ENCODE measurements at places on chromosomes 1 and 21. TPM values are rescaled to one million over a fixed set of nuclear protein-coding genes. Genes with fewer than 3 reads are reported as not detected.

DNA sequence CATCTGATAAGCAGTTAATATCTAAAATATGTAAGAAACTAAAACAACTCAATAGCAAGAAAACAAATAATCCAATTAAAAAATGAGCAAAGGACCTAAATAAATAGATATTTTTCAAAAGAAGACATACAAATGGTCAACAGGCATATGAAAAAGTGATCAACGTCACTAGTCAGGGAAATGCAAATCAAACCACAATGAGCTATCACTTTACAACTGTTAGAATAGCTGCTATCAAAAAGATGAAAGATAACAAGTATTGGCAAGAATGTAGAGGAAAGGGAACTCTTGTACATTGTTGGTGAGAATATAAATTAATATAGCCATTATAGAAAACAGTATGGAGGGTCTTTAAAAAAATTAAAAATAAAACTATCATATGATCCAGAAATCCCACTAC lies 40.7 kb upstream of the NEK7 start:
- H3K27me3 ChIP-seq: no peaks in the 10 kb centered on the region
- no peaks in the 10 kb centered on the region for H3K36me3 ChIP-seq
- DNase-seq: no peak
- H3K4me3 ChIP-seq: no peak overlapping the region
- H3K4me1 ChIP-seq: no peaks in the 10 kb centered on the region
- H3K27ac ChIP-seq: no peak overlapping the region

DNA sequence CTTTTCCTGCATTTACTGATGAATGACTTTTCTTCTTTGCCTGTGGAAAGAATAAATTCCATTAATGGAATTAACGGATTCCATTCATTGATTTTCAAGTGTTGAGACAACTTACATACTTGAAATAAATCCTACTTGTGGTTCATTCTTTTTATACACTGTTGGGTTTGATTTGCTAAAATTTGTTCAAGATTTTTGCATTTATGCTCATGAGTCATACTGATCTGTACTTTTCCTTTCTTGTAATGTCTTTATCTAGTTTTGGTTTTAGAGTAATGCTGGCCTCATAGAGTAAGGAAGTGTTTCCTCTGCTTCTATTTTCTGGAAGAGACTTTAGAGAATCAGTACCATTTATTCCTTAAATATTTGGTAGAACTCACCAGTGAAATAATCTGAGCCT lies 14.4 kb downstream of the UROD start:
- H3K27ac ChIP-seq: peak overlapping the region; percentile 5
- H3K27me3 ChIP-seq: no peaks in the 10 kb centered on the region
- H3K4me3 ChIP-seq: no peak overlapping the region
- no peaks in the 10 kb centered on the region for H3K36me3 ChIP-seq
- peaks cover 12% of the 10 kb centered on the region for H3K4me1 ChIP-seq

- peaks cover 22% of the 10 kb centered on the region for H3K4me1 ChIP-seq
- DNase-seq: no peak
- no peaks in the 10 kb centered on the region for H3K27me3 ChIP-seq
- peaks cover 5% of the 10 kb centered on the region for H3K36me3 ChIP-seq
- H3K4me3 ChIP-seq: no peak overlapping the region
These were observed 7.6 kb upstream of the C1orf116 start for GRCh38 chr1:207040181-207040533.

DNA sequence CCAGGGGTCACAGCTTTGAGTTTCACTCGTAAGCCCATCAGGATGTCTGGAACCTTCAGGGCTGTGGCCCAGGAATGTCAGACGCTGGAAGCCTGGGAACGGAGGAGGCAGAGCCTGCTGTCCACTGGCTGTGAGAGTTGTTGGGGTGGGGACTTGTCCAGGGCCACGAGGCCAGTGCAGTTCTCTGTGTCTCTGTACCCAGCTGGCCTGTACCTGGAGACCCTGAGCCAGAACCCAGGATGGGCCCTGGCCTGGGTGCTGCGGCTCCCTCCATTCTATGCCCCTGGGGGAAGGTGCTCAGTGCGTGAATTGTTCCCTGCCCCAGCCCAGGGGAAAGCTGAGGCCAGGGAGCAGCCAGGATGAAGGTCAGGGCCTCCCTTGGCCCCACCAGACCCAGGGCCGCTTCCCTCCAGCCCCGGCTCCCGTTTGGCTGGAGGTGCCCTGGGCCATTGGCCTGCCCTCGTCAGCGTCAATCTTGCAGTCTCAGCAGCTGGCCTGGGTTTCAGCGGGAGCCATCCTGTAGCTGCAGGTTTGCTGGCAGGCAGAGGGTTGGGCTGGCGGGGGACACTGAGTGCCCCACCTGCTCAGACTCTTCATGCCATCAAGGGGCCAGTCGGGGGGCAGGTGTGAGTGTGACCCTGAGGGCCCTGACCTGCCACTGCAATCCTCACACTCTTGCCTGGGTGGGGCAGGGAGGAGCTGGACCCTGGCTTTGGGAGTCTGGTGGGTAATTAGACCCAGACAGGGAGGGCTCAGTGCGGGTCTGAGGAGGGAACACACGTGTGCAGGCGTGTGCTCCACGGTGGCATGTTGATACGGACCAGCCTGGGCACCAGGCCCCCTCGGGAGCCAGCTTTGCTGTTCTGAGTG lies 724 bp upstream of the CALML6 start:
- no peak for DNase-seq
- H3K27me3 ChIP-seq: no peaks in the 10 kb centered on the region
- no peak overlapping the region for H3K27ac ChIP-seq
- peaks cover 9% of the 10 kb centered on the region for H3K4me1 ChIP-seq
- H3K4me3 ChIP-seq: no peak overlapping the region
- no peaks in the 10 kb centered on the region for H3K36me3 ChIP-seq

GRCh38 chr1:214384373-214385079 lies 103.6 kb downstream of the SMYD2 start:
- no peaks in the 10 kb centered on the region for H3K36me3 ChIP-seq
- H3K27me3 ChIP-seq: no peaks in the 10 kb centered on the region
- H3K4me3 ChIP-seq: no peak overlapping the region
- no peak for DNase-seq
- no peaks in the 10 kb centered on the region for H3K4me1 ChIP-seq

- no peak for DNase-seq
- no peaks in the 10 kb centered on the region for H3K27me3 ChIP-seq
- no peak overlapping the region for H3K27ac ChIP-seq
- H3K36me3 ChIP-seq: no peaks in the 10 kb centered on the region
- H3K4me1 ChIP-seq: peaks cover 1% of the 10 kb centered on the region
These were observed 54.0 kb downstream of the RUNX3 start for GRCh38 chr1:24875991-24876506.

DNA sequence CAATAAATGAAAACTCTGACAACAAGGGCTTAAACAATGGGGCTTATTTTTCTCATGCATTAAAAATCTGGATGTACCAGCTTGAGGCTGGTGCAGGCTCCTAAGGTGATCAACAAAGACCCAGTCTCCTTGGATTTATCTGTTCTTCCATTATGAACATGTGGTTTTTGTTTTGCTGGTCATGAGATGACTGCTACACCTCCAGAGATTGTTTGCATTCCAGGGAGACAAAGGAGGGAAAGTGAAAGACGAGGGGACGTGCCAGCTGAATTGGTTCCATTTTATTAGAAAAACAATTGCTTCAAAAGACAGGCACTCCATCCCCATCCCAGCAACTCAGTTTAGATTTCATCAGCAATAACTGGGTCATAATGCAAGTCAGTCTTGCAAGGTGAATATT lies 90.9 kb upstream of the KCNK1 start:
- H3K27me3 ChIP-seq: peaks cover 4% of the 10 kb centered on the region
- peaks cover 3% of the 10 kb centered on the region for H3K4me1 ChIP-seq
- no peak for DNase-seq

- no peak overlapping the region for H3K4me3 ChIP-seq
- peaks cover 15% of the 10 kb centered on the region for H3K36me3 ChIP-seq
- no peak overlapping the region for H3K27ac ChIP-seq
- H3K27me3 ChIP-seq: no peaks in the 10 kb centered on the region
- no peak for DNase-seq
These were observed 7.6 kb downstream of the HMGCL start for GRCh38 chr1:23817633-23818032.

DNA sequence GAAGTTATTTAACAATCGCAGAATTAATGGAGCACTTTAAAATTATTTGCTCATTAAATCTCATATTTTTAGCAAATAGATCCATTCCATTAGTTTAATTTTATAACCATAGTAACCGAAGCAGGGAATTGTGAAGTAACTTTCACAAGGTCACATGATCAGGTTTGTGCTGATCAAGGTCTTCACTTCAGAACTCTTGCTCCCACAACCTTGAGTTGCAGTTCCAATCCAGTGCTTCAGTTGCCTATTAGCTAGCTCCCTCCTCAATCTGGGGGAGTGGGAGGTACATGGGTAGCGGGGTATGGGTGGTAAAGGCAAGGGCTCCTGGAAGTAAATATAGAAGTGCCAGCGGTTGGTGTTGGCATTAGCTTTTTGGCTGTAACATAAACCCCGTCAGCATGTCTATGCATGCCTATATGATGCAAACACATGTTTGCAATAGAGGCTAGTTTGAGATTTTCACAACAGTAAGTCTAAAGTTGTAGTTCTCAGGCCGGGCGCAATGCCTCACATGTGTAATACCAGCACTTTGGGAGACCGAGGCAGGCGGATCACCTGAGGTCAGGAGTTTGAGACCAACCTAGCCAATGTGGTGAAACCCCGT lies 5.8 kb downstream of the ATP5IF1 start:
- H3K4me3 ChIP-seq: no peak overlapping the region
- DNase-seq: no peak
- H3K36me3 ChIP-seq: no peaks in the 10 kb centered on the region
- no peaks in the 10 kb centered on the region for H3K27me3 ChIP-seq
- peaks cover 30% of the 10 kb centered on the region for H3K4me1 ChIP-seq

- no peak overlapping the region for H3K27ac ChIP-seq
- H3K36me3 ChIP-seq: no peaks in the 10 kb centered on the region
- peaks cover 18% of the 10 kb centered on the region for H3K27me3 ChIP-seq
- H3K4me1 ChIP-seq: no peaks in the 10 kb centered on the region
These were observed 322.5 kb downstream of the SIPA1L2 start for GRCh38 chr1:232307296-232308017.

GRCh38 chr21:31326522-31327242 lies 17.4 kb downstream of the TIAM1 start:
- DNase-seq: peak; percentile 83
- H3K27me3 ChIP-seq: no peaks in the 10 kb centered on the region
- H3K36me3 ChIP-seq: peaks cover 28% of the 10 kb centered on the region
- peak overlapping the region; percentile 92 for H3K27ac ChIP-seq

DNA sequence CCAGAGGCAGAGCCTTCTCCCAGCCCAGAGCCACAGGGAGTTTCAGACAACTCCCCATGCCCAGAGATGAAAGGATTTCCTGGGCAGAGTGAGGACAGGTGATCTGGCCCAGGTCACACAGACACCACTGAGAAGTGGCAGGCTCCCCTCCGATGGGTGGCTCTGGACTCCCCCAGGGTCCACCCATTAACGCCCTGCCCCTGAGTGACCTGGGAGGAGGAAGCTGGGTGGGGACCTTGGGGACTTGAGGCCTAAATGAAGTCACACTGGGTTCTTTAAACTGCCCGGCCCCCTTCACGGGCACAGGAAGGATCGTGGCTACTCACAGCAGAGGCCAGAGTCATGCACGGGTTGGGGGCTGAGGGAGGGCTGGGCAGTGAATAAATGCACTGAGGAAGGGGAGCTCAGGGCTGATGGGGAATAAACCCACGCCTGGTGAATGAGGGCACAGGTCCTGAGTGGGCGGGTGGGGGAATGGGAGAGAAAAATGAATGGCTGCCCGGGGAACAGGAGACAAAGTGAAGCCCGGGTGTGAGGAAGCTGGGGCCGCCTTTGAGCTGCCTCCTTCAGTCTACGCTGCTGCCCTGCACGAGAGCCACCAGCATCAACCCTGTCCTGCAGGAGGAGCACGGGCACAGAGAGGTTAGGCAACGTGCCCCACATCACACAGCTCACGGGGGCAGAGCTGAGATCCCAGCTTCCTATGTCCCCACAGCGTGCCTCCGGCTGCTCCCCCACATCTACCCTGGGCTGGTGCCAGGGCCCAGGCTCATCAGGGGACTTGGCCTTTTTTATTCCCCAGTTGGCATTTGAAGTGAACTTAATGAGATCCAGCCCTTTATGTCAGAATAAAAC lies 404.3 kb downstream of the MATN1 start:
- no peak overlapping the region for H3K27ac ChIP-seq
- H3K36me3 ChIP-seq: no peaks in the 10 kb centered on the region
- DNase-seq: no peak
- no peak overlapping the region for H3K4me3 ChIP-seq

The OR6N1 gene
- not detected for total RNA-seq

The FAM229A gene
- 2.1 TPM for total RNA-seq

The GBP5 gene
- 84.3 TPM for total RNA-seq

The CD52 gene
- total RNA-seq: 141 TPM

The CFAP107 gene
- total RNA-seq: not detected

The MYOM3 gene
- not detected for total RNA-seq

The TIE1 gene
- total RNA-seq: not detected

The OR2G2 gene
- not detected for total RNA-seq

The LRRC71 gene
- total RNA-seq: not detected

The GJC2 gene
- total RNA-seq: 0.17 TPM
